ENCODE measurements at places on chromosomes 7 and 10.

DNA sequence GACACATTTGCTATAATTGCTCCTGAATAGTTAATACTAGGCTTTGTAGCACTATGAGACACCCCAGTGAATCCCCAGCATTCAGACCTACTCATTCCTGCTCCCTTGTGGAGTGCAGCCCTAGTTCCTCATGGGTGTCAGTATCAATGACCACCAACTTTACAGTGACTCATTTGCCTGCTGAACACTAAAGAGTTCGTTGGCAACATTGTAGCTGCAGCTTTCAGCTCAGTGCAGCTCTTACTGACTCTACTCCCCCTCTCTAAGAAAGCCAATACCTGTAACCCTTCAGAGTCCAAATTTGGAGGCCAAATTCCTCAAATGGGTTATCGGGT lies 127.1 kb upstream of the MTPN start:
- DNase-seq: peak; percentile 7

- peak; percentile 11 for DNase-seq
These were observed 102.5 kb downstream of the PCLO start for GRCh38 chr7:83060218-83060617.

DNA sequence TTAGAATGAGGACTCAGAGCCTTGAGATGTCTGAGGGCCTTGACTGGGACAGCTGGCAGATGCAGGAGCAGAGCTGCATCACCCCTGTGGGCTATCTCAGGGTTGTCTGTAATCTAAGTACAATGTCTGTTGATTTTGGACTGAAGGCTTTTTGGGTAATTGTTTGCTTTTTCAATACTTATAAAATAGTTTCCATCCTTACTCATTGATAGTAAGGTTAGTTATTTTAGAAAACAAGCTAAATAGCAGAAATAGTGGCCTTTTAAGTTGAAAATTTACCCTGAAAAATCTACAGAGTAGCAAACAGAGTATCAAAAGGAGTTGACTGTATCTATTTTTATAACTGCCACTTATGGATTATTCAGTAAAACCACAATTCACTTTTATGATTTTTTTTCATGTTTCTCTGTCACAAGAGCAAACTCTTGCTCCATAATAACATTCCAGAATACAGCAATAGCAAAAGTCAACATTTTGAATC lies 179.7 kb downstream of the CFTR start:
- DNase-seq: no peak

- no peak for DNase-seq
These were observed 7.5 kb downstream of the CALML3 start for GRCh38 chr10:5532307-5532605.

DNA sequence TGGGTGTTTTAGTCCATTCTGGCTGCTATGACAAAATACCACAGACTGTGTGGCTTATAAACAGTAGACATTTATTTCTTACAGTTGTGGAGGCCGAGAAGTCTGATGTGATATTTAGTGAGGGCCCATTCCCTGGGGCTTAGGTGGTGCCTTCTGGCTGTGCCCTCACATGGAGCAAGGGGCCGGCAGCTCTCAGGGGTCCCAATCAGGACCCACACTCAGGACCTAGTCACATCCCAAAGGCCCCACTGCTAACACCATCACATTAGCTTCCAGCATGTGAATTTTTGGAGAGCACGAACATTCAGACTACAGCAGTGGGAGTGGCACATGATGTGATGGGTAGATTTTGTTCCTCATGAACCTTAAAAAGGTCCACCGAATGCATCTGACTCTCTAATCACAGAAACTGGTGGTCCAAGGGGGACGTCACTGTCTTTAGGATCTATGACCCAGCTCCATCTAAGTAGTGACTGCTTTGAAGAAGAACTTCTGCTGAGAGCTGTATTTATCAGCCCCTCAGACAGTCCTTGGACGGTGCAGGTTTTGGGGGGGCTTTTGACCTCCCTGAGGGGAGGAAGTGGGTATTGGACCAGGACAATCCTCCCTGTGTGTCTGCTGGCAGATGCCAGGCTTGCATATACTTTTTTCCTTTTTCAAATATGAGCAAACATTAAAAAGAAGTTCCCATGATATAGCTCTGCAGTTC lies 154.5 kb upstream of the ZNF32 start:
- no peak for DNase-seq

DNA sequence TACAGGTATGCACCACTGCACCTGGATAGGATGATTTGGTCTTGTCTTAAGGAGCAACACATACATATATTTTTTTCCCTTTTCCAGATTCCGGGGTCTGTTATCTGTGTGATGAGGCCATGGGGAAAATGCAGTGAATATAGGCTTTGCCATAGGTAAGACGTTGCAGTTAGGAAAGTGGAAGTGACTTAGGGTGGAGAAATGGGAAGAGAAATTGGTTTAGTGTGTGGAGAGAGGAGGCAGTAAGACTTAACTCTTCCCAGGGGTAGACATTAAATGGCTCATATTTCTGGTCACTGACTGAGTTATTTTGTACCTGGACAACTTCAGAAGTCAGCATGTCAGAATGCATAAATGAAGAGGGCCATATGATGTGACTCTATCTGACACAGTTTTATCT lies 66.7 kb downstream of the PFKFB3 start:
- no peak for DNase-seq

DNA sequence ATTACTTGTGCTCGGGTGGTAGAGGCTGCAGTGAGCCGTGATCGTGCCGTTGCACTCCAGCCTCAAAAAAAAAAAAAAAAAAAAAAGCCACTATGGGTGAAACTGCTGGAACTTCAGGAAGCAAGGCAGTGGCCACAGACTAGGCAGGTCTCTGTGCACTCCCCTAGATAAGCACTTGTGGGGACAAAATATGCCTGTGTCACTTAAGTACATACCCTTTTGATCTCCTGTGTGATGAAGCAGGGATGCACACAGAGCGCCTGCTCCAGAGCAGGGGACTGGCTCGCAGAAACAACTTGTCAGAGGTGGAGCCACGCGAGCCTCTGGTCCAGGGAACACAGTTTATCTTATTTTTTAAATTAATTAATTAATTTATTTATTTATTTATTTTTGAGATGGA lies 42.9 kb upstream of the PSAP start:
- DNase-seq: peak; percentile 54

- no peak for DNase-seq
These were observed 45.6 kb upstream of the CFAP46 start for GRCh38 chr10:132987671-132988571.

DNA sequence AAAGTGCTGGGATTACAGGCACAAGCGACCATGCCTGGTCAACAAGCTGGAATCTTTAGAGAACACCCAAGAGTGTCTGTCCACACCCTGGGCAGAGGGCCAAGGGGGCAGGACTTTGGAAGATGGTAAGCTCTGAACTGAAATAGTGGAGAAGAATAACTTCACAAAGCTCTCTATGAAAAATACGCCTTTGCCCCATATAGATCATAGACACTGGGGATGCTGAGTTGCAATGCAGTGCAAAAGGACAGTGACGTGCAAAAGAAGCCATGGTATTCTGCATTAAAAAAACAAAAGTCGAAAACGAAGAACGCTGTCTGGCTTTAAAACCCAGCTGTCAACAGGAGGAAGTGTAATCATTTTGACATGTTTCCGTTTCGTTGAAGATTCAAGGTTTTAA lies 353.6 kb downstream of the CALN1 start:
- DNase-seq: no peak

GRCh38 chr7:143391462-143392404 lies 10.6 kb downstream of the ZYX start:
- no peak for DNase-seq

DNA sequence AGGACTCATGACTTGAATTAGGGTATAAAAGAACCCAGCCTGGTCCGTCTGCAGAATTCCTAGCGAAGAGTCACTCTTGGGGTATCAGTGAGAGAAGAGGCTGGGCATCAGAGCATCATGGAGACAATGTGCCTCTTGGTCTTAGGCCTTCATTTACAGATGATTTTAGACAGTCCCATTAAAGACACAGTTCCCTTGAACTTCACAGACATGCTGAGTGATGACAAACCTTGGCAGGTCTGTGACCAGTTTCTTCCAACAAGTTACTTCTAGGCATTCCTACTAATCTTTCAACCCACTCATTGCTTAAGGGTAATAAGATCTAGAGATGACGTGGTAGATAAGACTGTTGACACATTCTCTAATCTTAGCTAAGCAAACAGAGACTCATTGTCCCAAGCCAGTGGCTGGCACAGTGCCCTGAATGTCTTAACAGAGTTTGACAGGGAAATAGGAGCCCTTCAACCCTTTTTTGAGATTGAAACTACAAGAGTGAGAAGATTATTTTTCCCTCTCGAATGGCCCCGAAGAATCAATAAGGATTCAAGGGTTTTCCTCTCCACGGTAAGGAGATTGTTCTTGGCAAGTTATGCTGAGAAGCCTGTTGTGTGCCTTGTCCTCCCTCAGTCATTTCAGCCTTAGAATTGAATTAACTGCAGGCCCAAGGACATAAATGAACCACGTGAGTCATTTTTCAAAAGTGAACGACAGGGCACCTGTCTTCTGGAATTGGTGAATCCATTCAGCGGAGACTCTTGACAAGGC lies 281.1 kb downstream of the CCDC3 start:
- DNase-seq: peak; percentile 72

DNA sequence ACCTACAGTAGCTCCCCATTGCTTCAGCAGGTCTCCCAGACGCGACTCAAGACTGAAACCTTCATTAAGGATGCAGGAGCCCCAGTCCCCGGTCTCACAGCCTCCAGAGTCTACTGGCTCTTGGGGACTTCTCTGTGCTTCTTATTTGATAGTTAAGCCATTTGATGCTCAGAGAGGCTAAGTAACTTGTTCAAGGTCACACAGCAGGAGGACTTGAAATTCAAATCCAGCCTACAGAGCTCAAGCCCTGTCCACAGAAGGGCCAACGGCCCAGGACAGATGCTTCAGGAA lies 21.2 kb upstream of the ZMIZ1 start:
- DNase-seq: no peak

DNA sequence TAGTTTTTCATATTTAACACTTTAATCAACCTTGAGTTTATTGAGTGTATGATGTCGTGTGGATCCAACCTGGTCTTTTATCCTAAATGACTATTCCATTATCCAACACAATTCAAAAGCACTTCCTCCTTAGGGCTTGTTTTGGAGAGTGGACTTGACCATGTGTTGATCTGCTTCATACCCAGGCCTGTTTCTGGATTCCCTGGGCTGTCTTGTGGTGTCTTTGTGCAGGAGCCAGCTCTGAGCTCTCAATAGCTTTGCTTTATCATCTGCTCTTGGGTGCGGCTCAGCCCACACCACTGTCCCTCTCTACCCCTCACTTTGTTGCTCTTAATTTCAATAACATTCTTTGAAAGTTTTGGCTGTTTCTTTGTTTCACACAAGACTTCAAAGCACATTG lies 70.9 kb upstream of the CHST15 start:
- DNase-seq: no peak

- no peak for DNase-seq
These were observed 21.8 kb downstream of the CFAP69 start for GRCh38 chr7:90266808-90267207.
